ENCODE measurements at places on chromosomes 11 and 22.

GRCh38 chr22:39814899-39815298 lies 78.7 kb downstream of the ENTHD1 start:
- no peak overlapping the region for H3K4me3 ChIP-seq
- peaks cover 3% of the 10 kb centered on the region for H3K4me1 ChIP-seq
- no peaks in the 10 kb centered on the region for H3K36me3 ChIP-seq
- DNase-seq, result no peak
- no peaks in the 10 kb centered on the region for H3K27me3 ChIP-seq
- no peak overlapping the region for H3K27ac ChIP-seq

GRCh38 chr11:96214777-96215109 lies 128.3 kb downstream of the MAML2 start:
- H3K4me1 ChIP-seq, result peaks cover 78% of the 10 kb centered on the region
- DNase-seq, result no peak
- H3K36me3 ChIP-seq, result peaks cover 3% of the 10 kb centered on the region
- peak overlapping the region; percentile 94 for H3K27ac ChIP-seq

- no peaks in the 10 kb centered on the region for H3K36me3 ChIP-seq
- no peak for DNase-seq
- no peaks in the 10 kb centered on the region for H3K27me3 ChIP-seq
- H3K4me1 ChIP-seq, result peaks cover 20% of the 10 kb centered on the region
Measured at GRCh38 chr22:46575911-46576555, 38.6 kb upstream of the CELSR1 start.

DNA sequence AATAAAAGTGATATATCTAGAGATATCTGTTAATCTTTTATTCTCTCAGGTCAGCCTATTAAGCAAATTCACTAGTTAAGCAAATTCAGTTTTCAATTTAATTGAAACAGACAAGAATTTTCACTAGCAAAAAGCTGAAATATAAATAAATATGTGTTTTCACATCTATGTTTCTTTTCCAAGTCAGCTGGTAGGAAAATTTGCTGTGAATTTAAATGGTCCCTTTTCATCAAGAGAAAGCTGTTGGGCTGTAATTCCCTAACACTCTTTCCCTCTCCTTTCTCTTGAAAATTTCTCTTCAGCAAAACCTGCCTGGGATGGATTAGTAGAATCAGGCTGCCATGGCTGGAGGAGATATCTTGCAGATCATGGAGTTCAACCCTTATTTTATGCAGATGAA lies 46.9 kb upstream of the BARX2 start:
- no peak overlapping the region for H3K4me3 ChIP-seq
- H3K27ac ChIP-seq, result no peak overlapping the region
- no peak for DNase-seq
- H3K27me3 ChIP-seq, result no peaks in the 10 kb centered on the region
- H3K4me1 ChIP-seq, result peaks cover 4% of the 10 kb centered on the region

DNA sequence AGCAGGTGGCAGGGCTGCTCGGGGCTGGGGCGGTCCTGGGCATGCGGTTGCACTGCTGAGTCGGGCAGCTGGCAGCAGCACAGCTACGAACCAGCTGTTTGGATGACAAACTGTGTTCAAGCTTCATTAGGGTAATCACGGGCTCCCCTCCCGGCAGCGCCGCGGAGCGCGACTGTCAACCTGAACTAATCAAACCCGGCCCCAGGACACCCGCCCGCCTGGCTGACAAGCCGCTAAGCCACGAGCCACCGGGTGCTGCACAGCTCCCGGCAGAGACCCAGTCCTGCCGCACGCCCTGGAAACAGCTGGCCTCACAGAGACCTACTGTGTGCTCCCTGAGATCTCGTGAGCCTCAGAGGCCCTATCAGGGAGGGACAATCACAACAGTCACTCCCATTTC lies 60.6 kb upstream of the TCF20 start:
- no peak for DNase-seq
- peaks cover 33% of the 10 kb centered on the region for H3K4me1 ChIP-seq
- H3K4me3 ChIP-seq, result no peak overlapping the region
- H3K27ac ChIP-seq, result no peak overlapping the region
